ENCODE measurements at places on chromosomes 7 and 10. TPM values are rescaled to one million over a fixed set of nuclear protein-coding genes. Genes with fewer than 3 reads are reported as not detected.

- no peak for DNase-seq
Observed at GRCh38 chr10:49081547-49082275, 33.6 kb downstream of the VSTM4 start.

- DNase-seq = no peak
Observed at GRCh38 chr10:132062641-132063390, 2.9 kb upstream of the JAKMIP3 start.

The MRC1 gene
- total RNA-seq = 1.2 TPM

- no peak for DNase-seq
Observed at GRCh38 chr10:77804371-77804770, 122.2 kb downstream of the DLG5 start.

DNA sequence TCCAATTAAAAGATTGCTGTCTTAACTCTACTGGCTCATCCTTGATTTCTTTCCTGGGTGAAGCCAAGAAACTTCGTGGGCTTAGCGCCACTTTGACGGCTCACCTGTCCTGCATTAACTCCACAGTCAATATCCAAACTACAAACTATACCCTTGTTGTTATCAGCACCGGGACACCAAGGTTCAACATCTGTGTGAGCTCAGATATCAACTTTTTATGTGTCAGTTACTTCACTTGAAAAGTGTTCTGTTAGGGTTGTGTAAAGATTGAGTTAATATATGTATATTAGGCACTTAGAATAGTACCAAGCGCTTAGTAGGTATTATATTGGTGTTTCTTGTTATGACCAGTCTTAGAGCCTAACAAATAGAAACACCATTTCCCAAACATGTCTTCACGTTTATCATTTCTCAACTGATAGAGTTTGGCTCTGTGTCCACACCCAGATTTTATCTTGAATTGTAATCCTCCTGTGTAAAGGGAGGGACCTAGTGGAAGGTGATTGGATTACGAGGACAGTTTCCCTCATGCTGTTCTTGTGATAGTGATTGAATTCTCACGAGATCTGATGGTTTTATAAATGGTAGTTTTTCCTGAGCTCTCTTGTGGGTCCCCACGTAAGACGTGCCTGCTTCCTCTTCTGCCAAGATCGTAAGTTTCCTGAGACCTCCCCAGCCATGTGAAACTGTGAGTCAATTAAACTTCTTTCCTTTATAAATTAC is 19.0 kb upstream of the ST8SIA6 start:
- DNase-seq = no peak

The FAM25G gene
- not detected for total RNA-seq

The SPAG6 gene
- not detected for total RNA-seq

- DNase-seq = no peak
Observed at GRCh38 chr7:39650676-39651075, 27.3 kb downstream of the RALA start.

The ITGA8 gene
- not detected for total RNA-seq

GRCh38 chr7:91182819-91183764 is 81.1 kb upstream of the FZD1 start:
- no peak for DNase-seq

GRCh38 chr7:121755818-121756552 is 117.0 kb upstream of the PTPRZ1 start:
- DNase-seq = no peak

GRCh38 chr10:125551247-125551646 is 131.7 kb downstream of the TEX36 start:
- DNase-seq = no peak

GRCh38 chr7:4690953-4691856 is 9.1 kb downstream of the FOXK1 start:
- DNase-seq = no peak

The CHRM2 gene
- total RNA-seq = not detected

- no peak for DNase-seq
Observed at GRCh38 chr7:96069401-96069800, 252.5 kb downstream of the SLC25A13 start.

- peak; percentile 19 for DNase-seq
Observed at GRCh38 chr10:43683451-43684291, 35.0 kb upstream of the ZNF32 start.

GRCh38 chr7:157615101-157615817 is 278.5 kb downstream of the DNAJB6 start:
- DNase-seq = no peak

The NUTM2E gene
- total RNA-seq = 0.96 TPM

DNA sequence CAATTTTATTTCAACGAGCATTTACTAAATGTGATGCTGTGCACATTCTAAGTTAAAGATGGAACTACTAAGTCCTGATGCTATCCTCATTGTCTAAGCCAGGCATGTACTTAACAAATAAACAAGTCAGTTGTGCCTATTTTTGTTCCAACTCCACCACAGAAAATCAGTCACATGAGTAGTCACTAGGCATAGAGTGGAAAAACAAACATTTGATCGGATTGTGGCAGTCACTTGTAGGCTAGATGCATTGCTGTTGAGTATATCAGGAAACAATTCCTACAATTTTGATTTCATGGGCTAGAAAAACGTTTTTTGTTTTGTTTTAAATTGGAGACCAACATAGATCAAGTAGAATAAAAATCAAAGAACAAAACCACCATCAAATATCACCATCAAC is 177.6 kb upstream of the SLC25A13 start:
- no peak for DNase-seq

The ABCC2 gene
- 5.5 TPM for total RNA-seq

DNA sequence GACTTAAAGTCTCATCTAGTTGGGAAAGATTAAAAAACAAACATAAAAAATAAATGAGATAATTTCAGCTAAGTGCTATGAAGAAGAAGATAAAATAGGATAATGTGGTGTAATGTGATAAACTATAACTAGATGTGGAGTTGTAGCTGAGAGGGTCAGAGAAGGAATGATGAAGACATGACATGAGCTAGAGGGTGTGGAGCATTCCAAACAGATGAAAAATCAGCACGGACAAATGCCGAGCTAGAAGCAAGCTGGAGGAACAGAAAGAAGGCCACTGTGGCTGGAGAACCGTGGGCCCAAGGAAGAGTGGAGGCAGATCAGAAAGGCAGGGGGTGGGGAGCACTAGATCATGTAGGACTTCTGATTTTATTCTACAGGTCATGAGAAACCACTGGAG is 70.6 kb downstream of the CDK6 start:
- no peak for DNase-seq

The UNCX gene
- total RNA-seq = not detected

DNA sequence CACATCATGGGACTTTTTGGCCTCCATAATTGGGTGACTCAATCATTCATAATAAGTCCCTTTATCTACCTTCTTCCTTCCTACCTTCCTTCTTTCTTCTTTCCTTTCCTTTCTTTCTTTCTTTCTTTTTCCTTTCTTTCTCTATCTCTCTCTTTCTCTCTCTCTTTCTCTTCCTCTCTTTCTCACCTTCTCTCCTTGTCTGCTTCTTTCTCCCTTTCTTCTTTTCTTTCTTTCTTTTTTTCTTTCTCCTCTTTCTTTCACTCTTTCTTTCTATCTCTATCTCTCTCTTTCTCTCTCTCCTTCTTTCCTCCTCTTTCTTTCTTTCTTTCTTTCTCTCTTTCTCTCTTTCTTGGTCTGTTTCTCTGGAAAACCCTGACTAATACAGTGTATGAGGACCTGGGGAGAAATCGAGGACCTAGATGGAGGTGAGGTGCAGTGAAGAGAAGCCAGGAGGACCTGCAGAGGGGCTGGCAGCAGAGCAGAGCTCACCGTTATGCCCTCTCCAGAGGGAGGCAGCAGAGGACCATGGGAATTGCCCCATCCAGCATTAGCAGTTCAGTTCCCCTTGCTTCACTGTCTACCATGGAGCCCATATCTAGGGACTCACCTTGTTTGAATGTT is 52.7 kb upstream of the BTRC start:
- no peak for DNase-seq

The MORN4 gene
- total RNA-seq = 1.6 TPM

- no peak for DNase-seq
Observed at GRCh38 chr10:1860351-1860750, 123.0 kb upstream of the ADARB2 start.

DNA sequence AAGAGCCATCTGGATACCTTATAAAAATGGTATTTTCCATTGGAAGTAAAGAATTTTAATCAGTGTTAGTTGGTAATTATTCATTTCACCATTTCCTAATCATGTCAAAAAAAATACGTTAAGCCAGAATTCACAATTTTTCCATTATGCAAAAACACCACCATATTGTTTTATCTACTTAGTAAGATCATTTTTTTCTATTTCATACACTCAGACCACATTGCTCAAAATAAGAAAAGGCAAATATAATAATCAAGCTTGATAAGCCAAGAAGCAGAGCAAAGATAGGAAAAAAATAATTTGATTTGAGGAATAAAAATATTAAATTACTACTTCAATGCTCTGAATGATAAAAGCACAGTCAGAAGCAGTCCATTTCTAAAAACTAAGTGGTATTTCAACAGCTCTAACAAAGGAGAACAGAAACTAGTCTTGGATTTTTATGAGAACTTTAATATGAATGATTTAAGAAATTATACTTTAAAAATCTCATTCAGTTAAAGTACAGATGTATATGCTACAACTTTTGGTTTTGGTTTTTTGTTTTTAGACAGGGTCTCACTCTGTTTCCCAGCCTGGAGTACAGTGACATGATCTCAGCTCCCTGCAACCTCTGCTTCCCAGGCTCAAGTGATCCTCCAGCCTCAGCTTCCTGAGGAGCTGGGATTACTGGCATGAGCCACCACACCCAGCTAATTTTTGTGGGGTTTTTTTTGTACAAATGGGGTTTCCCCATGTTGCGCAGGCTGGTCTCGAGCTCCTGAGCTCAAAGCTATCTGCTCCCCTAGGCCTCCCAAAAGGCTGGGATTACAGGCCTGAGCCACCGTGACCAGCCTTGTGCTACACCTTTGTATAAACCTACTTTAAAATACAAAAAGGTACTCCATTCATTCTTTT is 46.6 kb downstream of the LRRN3 start:
- no peak for DNase-seq

The PLAU gene
- total RNA-seq = 0.26 TPM

GRCh38 chr7:148173369-148173768 is 417.2 kb upstream of the C7orf33 start:
- no peak for DNase-seq

Data from naive thymus-derived CD8-positive, alpha-beta T cell (primary cell).